Progenitor cell of endocrine pancreas (in vitro differentiated cells): ENCODE measurements at places on chromosomes 1 and 21.

- peaks cover 75% of the 10 kb centered on the region for H3K4me1 ChIP-seq
- H3K36me3 ChIP-seq, result no peaks in the 10 kb centered on the region
- peak overlapping the region; percentile 93 for H3K4me3 ChIP-seq
- peaks cover 16% of the 10 kb centered on the region for H3K27me3 ChIP-seq
- H3K27ac ChIP-seq, result peak overlapping the region; percentile 97
Observed at GRCh38 chr21:41764558-41765419, 2.1 kb downstream of the RIPK4 start.

- peaks cover 19% of the 10 kb centered on the region for H3K27me3 ChIP-seq
- H3K4me1 ChIP-seq, result peaks cover 28% of the 10 kb centered on the region
- no peak for DNase-seq
Observed at GRCh38 chr1:182677397-182678098, 6.8 kb downstream of the RGS8 start.

GRCh38 chr1:99986656-99987225 is 16.9 kb downstream of the SLC35A3 start:
- no peak overlapping the region for H3K4me3 ChIP-seq
- no peak for DNase-seq
- no peaks in the 10 kb centered on the region for H3K27me3 ChIP-seq
- peaks cover 26% of the 10 kb centered on the region for H3K36me3 ChIP-seq
- H3K27ac ChIP-seq, result peak overlapping the region; percentile 77

DNA sequence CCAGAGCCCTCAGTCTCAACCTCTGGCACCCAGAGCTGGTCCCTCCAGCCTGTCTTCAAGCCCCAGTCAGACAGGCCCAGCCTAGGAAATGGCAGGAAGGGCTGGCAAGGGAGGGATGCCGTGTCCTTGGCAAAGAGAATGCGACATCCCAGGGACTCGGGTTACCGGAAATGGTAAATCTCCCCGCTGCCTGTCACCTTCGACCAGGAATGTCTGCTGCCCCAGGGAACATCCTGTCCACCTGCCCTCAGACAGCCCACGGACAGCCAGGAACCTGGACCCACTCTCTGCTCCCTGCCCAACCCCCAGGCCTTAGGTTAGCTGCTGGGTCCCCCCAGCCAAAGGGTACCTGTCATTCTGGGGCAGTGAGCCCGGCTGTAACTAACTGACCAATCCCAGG is 23.9 kb downstream of the HSPG2 start:
- no peak overlapping the region for H3K4me3 ChIP-seq
- peaks cover 39% of the 10 kb centered on the region for H3K4me1 ChIP-seq
- no peak for DNase-seq
- H3K27me3 ChIP-seq, result no peaks in the 10 kb centered on the region
- no peak overlapping the region for H3K27ac ChIP-seq

DNA sequence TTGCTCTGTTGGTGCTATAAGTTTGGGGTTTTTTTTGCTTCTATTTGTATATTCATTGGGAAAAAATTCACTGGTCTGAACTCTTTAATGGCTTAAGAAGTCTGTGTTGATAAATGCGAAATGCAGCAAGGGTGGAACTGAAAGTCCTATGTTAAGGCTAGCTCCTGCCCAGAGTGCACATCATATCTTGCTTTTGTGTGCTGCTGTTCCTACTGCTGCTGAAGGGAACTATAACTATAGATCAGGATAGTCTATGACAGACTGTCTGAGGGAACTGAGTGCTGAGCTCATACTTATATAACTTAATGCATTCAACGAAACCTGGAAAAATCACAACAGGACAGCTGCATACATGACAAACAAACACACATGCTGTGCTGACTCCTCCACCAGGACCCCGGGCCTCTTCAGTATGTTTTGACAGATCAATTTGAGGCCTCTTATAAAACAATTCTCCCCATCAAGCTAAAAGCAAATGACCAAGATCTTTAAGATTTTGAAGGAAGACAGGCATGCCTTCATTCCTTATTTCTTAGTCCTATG is 1031.5 kb upstream of the ADGRL2 start:
- no peaks in the 10 kb centered on the region for H3K27me3 ChIP-seq
- no peak for DNase-seq
- peaks cover 8% of the 10 kb centered on the region for H3K4me1 ChIP-seq
- no peak overlapping the region for H3K27ac ChIP-seq
- no peak overlapping the region for H3K4me3 ChIP-seq

- H3K27ac ChIP-seq, result no peak overlapping the region
- no peaks in the 10 kb centered on the region for H3K36me3 ChIP-seq
- peaks cover 40% of the 10 kb centered on the region for H3K27me3 ChIP-seq
Observed at GRCh38 chr1:202698276-202698675, 12.0 kb downstream of the SYT2 start.

DNA sequence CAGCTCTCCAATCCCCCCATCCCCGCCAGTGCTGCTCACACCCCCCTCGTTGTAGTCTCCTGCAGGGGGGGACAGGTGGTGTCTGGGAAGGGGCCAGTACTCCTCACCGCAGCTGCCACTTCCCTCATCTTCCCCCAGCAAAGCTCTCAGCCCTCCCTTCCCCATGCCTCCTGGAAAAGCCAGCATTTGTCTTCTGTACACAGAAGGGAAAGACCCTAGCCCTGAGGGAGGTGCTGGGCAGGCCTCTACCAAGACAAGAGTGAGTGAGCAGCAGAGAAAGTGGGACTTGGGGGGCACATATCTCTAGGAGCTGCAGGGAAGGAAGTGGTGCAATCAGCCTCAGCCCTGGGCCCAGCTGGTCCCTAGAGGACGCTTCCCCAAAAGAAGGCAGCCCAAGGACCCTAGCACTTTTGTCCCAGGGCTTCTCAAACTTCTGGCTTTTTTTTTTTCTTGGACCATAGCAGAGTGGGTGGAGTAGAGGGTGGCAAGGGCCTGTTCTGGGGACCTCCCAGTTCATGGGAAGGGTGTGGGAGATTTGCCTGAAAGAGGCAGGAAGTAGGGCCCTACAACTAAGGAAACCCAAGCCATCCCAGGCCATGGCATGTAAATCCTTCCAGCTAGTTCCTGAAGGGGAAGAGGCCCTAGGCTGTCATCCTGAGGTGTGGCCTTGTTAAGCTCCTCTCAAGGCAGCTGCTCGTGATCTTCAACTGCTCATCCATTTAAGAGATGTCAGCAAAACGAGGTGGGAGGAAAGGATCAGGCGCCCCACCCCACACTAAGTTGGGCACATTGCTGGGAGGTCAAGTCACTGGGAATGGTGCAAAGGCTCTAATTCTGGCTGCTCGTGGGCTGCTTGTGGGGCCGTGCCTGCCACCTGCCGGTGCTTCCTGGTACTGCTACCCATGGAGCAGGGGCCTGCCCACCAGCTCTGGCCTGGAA is 12.6 kb downstream of the ZC3H12A start:
- no peaks in the 10 kb centered on the region for H3K4me1 ChIP-seq
- peak overlapping the region; percentile 3 for H3K27ac ChIP-seq
- H3K36me3 ChIP-seq, result peaks cover 4% of the 10 kb centered on the region
- no peak overlapping the region for H3K4me3 ChIP-seq
- H3K27me3 ChIP-seq, result no peaks in the 10 kb centered on the region
- peak; percentile 74 for DNase-seq

DNA sequence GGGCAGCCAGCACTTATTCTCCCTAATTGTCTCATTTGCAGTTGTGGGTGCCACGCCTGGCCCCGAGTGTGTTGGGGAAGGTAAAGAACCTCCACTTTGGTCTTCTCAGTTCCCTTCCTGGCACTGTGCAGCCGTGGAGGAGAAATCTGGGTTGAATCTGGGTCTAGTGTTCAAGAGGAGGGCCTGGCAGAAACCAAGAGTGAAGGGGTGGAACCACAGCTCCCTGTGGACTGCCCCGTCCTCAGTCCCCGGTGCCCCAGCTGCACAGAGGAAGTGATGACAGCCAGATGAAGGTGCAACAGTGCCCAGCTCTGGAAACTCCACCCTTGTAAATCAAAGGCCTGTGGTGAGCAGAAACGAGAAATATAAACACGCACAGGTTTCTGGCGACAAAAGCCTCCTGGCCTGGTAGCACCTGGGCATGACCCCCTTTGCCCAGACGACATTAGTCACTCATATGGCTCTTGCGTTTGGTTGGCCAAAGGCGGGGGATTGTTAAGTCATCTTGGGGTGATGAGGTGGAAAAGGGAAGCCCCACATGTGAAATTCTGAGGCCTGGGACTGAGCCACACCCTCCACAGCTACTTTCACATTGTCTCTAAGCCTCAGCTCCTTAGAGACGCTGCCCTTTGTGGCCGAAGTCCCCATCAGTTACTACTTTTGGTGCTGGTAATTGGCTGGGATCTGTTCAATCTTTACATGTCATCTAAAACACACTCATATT is 4.2 kb upstream of the ECE1 start:
- peak overlapping the region; percentile 49 for H3K27ac ChIP-seq
- H3K36me3 ChIP-seq, result peaks cover 3% of the 10 kb centered on the region
- no peaks in the 10 kb centered on the region for H3K27me3 ChIP-seq
- peaks cover 35% of the 10 kb centered on the region for H3K4me1 ChIP-seq
- H3K4me3 ChIP-seq, result peak overlapping the region; percentile 26

GRCh38 chr1:201568859-201569294 is 29.9 kb downstream of the NAV1 start:
- H3K4me1 ChIP-seq, result no peaks in the 10 kb centered on the region
- no peaks in the 10 kb centered on the region for H3K27me3 ChIP-seq
- H3K36me3 ChIP-seq, result no peaks in the 10 kb centered on the region
- no peak overlapping the region for H3K4me3 ChIP-seq
- no peak overlapping the region for H3K27ac ChIP-seq
